HFFc6 (cell line): ENCODE measurements at places on chromosomes 3 and 15.

DNA sequence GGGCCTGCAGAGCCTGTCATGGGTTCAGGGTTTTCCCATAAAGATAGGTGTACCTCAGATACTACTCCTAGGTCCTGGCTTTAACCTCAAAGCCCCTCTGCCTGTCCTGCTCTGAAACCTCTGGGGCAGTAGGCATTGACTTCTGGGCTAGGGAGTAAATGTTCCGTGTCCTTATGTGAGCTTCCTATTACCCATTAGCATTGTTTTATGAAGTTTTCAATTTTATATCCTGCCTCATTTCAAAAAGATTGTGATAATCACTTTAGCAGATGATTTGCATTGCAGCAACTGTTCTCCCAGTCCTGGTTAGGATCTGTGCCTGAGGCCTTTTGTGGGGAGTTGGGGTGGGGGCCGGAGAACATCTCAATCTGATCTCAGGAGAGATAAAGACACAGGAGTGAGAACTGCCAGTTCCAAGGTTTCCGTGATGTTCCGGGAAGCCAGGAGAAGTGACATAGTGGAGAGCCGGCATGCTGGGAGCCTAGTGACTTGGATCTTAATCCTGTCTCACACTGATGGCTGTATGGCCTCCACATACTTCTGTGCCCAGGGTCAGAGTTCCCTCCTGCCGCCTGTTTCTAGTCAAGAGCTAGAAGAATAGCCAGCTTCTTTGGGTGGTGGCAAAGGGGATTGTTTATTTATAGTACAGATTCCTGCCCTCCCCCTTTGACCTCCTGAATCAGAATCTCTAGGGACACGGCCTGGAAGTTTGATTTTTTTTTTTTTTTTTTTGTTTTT is 10.6 kb downstream of the TPM1 start:
- DNase-seq = no peak

DNA sequence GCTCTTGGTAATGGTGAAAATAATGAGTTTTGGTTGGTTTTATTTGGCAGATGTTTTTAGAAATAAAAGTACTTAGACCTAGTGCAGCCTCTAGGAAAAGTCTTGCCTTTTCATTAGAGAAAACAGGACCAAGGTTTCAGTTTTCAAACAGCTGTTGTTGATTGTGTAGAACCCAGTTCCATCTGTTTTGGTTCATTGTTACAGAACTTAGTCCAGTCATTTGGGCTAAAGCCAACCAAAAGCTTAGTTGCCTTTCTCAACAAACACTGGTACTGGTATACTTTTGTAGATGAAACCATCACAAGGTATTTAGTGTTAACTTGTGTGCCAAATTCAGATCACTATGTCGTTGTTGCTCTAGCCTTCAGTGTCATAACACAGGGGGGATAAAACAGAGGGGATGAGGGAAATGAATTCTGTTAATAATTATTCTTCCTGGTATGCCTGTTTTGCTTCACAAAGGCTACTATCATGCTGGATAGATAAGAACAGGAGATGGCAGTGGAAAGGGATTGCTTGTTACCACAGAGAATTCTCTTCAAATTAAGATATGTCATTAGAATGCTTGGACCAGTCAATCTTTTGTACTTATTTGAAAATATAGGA is 12.6 kb upstream of the APH1B start:
- no peak for DNase-seq

GRCh38 chr15:99442252-99442897 is 123.4 kb upstream of the MEF2A start:
- DNase-seq = peak; percentile 81

GRCh38 chr3:95815828-95816227 is 998.6 kb upstream of the EPHA6 start:
- DNase-seq = no peak

- peak; percentile 86 for DNase-seq
These were observed 215.5 kb downstream of the PDZRN3 start for GRCh38 chr3:73409138-73409763.

DNA sequence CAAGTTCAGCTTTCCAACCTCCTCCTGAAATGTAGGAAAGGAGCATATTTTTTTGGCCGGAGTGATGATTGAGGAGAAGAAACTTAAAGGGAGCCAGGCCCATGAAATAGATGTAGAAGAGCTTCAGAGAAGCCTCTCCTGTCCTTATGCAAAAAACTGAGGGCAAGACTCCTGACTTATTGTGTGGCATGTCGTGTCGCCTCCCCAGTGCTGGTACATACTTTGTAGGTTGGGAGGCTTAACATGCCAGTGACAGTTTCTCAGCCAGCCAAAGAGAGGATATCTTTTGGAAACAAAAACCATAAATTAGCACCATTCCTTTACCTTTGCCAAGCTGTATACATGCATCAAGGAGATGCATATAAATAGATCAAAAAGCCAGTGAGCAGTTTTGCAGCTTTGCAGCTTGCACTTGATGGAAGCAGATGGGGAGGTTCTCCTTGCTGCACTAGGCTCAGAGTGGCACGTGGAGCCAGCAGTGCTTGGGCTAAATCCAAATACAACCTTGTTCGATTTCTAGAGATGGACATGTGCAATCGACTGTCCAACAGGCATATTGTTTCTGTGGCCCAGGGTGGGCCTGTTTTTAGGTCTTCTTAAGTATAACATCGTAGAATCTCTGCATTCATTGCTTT is 10.2 kb downstream of the SLCO3A1 start:
- no peak for DNase-seq

DNA sequence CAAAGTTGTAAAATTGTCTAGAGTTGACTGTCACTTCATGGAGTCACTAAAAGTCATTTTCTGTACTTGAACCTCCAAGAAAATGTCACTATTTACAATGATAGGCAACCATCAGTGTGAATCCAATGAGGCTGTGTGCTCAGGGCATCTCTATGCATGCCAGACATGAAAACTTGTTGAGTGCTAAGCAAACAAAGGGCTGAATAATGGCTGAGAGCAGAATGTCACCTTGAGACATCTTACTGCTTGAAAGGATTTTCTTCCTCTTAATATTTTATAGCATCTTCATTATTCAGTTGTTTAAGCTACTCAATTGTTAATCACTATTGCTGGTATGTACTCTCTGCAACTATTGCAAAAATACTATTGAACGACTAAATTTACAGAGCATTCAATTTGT is 184.7 kb downstream of the PLCH1 start:
- no peak for DNase-seq

- no peak for DNase-seq
These were observed 1.3 kb downstream of the NOP10 start for GRCh38 chr15:34341381-34342212.

DNA sequence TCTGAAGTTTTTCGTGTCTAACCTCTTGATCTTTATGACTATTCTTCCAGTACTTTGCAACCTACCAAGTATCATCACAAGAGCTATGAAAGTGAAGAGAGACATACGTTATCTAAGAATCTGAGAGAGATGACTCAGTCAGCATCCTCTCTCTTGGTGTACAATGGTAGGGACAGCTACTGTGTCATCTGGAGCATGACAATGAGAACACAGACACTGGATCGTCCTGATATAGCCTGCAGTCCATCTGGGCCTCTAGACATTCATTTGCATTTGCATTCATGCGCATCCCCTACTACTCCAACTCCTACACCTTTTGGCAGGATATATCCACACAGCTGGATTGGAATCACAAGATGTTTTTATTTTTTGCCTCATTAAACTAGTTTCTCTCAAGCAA is 115.2 kb downstream of the PEX5L start:
- no peak for DNase-seq

DNA sequence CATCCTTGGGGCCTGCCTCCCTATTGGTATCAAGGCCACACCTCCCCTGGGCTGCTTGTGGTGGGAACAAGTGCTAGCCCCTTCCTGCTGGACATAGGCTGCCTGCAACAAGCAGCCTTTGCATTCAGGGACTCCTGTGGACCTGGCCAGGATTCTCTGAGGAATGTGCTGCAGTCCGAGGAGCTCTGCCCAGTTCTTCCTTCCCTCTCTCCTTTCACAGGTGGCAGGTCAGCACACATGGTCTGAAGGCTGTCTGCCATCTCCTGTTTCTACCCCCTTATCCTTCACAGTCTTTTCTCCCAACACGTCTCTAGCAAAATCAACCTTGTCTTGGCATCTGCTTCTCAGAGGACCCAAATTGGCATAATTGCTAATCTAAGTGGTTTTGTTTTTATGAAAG is 97.0 kb upstream of the LIPC start:
- no peak for DNase-seq

DNA sequence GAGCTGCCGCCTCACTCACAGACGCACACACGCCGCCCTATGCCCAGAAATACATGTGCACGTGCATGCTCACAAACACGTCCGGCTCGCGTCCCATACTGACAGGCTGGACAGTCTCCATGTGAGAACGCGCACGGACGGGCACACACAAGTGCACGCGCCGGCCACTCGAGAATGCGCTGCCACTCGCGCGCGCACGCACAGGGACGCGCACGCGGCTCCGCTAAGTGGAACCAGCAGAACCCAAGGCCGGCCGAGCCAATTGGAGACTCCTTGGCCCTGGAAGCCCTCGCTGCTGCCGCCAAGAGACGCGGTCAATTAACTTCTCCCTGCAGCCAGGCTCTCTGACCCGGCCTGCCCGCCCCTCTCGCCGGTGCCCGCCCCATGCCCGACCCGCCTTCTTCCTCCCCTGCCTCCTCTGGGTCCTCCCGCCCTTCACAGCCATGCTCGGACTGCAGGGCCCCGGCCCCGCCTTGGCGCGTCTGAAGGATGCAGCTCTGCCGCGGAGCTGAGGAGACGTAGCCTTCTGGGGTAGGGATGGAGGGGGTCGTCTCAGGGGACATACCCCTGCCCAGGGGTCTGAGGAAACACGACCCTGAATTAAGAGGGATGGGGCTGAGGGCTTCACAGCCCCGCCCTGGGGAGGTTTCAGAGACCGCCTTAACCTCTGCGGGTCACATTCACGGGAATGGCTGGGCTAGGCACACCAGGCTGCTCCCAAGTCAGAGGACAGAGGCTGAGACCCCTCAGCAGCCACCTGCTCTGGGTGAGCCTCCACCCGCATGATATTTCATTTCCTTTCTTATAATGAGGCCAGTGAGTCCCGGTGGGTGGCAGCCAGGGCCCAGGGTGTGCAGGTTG is 15.0 kb downstream of the PTH1R start:
- peak; percentile 70 for DNase-seq

DNA sequence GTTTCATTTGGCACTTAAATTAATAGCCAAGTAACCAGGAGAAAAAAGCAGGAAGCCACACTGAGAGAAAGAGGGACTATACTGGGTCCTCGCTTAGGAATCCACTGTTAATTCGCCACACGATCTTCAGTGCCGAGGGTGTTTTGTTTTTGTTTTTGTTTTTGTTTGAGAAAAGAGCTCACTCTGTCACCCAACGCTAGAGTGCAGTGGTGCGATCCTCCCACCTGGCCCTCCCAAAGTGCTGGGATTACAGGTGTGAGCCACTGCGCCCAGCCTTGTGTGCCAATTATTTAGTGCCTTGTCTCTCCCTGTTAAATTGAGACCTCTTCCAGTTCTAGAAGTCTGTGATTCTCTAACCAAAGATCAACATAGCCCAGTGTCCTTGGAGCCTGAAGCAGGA is 53.8 kb upstream of the TPM1 start:
- no peak for DNase-seq

DNA sequence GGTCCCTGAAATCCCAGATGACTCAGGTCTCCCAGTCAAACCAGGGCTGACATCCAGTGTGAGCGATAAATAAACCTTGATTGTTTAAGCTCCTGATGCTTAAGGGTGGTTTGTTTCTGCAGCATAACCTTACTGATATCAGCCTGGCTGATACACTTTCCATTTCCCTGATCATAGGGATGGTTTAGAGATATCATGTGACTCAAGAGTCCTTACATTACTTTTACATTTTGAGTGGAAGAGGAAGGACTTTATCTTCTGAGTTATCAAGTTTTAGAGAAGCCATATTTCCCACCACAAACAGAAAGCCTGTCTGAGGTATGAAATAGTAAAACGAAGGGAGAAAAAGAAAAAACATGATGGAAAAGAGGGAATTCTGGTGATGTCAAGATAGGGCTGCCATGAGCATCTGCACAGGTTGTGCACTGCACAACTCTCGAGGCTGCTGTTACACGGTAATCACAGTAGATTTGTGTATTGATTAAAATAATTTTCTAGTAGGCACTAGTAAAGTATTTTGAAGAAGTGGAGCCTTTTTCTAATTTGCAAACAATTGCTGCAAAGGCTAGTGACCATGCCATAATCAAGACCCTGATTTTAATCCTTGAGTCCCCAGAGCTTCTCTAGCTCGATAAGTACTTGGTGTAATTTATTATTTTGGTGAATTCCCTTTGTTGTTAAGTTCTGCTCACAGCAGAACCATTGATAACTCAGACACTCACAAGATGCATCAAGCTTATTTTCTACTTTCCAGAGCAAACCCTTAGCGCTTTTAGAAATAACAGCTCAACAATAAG is 34.1 kb upstream of the FBLN2 start:
- DNase-seq = no peak

DNA sequence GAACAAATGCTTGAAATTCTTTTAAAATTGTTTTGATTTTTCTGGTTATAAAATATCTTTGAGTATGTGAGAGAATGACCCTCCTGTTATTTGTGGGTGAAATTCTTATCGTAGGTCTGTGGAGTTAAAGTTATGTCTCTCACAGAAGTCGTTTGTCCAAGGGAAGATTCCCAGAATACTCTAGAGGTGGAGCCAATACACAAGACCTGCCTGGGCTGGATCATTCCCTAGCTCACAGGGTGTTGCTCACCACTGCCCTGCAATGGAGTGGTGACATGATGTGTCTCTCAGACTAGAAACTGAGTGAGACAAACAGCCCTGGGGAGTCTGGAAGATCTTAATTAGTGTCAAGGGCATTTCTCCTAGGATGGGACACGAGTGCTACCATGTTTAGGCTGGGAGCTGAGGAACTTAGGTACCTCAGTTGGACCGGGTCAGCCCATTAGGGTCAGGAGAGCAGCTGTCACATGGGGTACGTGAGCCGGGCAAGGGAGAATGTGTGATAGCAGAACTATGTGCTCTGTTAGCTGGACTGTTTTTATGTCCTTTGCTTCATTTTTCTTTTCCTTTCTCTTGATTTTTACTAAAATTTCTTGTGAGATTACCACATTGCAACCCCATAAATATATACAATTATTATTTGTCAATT is 53.6 kb upstream of the MYO5C start:
- peak; percentile 28 for DNase-seq

- DNase-seq = no peak
These were observed 17.0 kb downstream of the ILDR1 start for GRCh38 chr3:122004991-122005565.

GRCh38 chr15:67127331-67127664 is 61.9 kb downstream of the SMAD3 start:
- DNase-seq = no peak
